ENCODE measurements at places on chromosomes 3 and 15.

- ATAC-seq, result no peak
Measured at GRCh38 chr15:31046759-31047359, 54.7 kb downstream of the TRPM1 start.

DNA sequence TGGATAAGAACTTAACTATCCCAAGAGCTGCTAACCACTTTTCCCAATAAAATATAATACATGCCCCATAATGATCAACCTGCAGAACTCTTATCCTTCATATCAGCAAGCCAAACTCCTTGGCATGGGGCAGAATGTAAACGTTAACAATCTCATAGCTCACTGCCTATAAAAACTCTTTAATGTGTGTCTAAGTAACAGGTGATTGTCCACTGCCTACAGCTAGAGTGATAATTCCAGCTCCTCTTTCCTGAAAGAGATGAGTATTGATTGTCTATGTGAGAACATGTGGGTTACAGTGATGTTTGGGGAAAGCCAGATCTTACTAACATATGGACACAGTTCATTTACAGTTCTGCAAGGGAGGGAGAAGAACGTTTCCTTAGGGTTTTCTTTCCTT lies 11.3 kb upstream of the GLCE start:
- ATAC-seq, result no peak

GRCh38 chr3:133103706-133104105 lies 65.5 kb downstream of the TMEM108 start:
- no peak for ATAC-seq

GRCh38 chr3:11050666-11051323 lies 58.2 kb downstream of the SLC6A1 start:
- ATAC-seq, result no peak

DNA sequence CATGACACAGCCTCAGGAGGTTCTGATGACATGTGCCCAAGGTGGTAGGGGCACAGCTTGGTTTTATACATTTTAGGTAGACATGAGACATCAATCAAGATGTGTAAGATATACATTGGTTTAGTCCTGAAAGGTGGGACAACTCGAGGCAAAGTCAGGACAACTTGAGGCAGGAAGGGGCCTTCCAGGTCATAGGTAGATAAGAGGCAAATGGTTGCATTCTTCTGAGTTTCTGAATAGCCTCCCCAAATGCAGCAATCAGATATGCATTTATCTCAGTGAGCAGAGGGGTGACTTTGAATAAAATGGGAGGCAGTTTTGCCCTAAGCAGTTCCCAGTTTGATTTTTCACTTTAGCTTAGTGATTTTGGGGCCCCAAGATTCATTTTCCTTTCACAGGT lies 91.6 kb downstream of the CHCHD4 start:
- no peak for ATAC-seq

DNA sequence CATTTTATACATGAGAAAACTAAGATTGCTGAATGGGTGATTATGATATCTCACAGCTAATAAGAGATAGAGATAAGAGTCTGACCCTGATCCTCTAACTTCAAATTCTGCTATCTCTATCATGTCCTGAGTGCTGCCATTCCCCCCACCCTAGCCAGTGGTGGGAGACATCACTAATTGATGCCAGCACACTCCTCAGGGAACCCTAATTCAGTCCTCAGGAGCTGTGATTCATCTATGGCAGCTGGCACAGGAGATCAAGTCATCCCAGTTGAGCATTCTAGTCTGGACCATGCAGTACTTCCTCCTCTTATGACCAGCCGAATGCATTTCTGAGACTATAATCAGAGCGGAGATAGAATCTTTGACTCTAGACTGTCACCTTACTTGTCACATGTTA lies 71.9 kb downstream of the SYNM start:
- no peak for ATAC-seq

GRCh38 chr3:134852132-134852531 lies 57.1 kb downstream of the EPHB1 start:
- no peak for ATAC-seq

DNA sequence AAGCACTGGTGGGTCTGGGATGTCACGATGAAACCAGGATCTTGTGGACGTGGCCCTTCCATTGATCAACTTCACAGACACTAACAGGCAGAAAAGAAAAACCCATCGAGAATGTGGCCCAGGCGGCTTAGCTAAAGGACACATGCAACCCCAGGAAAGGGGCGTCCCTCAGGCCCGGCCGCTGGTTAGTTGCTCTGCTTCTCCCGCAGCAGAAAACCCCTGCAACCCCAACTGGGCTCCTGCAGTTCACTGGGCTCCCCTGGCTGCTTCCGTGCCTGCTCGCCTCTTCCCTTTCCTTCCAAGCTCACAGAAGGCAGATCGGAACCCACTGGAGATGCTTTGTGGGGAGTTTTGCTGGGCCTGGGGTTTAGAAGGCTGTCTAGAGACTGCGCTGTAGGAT lies 1.1 kb downstream of the GASK1A start:
- ATAC-seq, result no peak

DNA sequence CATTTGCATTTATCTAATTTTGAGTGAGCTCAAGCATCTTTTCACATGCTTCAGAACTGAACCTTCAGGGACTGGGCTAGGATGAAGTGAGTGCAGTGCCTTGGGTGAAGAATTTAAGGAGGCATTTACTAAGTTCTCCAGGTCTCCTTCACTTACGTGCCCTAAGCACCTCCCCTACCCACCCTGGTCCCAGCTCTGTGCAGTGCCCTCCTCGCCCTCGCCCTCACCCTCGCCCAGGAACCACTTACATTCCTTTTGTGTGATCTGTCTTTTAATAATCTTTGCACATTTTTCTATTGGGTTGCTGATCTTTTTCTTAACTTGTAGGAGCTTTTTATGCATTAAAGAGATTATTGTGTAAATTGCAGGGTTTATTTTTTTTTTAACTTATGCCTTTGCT lies 322.6 kb downstream of the THSD4 start:
- no peak for ATAC-seq

DNA sequence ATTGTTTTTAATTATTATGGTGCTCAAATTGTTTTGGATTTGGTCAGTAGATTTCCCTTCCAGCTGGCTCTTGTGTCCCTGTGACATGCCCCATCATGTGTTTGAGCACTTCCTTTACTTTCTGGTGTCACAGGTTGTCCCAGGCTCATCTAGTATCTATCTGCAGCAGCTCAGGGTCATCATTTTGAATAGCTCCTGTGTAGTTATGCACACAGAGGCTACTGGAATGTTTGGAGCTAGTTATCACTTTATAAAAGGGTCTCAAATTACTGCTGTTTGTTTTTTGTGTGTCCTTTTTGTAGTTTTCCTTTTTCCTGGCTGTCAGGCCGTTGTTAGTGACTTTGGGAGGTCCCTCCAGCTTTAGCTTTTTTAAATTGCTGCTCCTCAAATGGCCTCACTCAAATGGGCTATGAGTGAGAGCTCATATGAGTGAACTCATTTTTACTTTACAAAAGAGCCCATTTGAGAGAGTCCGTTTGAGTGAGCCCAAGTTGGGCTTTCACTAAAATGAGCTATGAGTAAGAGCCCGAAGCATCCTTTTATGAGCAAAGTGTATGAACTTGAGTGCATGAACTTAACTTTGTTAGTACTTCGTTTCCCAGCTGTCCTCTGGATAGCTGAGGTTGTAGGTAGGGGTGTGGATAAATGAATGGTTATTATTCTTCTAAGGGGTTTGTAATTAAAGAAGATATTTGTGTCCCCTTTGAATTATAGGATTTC lies 43.8 kb downstream of the SQOR start:
- ATAC-seq, result no peak

DNA sequence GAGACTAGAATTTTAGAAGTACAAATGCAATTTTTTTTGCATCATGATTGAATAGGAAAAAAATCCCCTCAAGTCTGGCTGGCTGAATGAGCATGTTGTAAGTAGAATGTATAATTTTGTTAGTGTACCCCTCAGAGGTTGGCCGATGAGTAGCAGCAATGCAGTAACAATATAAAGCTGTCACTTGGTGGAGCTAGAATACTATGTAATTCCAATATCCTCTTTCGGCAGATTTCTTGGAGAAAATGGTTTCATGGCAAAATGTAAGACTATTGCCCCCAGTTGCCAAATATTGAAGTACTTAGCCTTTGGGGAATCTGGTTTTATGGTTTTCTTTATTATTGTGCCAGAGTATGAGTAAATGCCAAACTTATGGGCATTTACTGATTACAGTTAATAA lies 39.8 kb upstream of the SGO1 start:
- no peak for ATAC-seq

DNA sequence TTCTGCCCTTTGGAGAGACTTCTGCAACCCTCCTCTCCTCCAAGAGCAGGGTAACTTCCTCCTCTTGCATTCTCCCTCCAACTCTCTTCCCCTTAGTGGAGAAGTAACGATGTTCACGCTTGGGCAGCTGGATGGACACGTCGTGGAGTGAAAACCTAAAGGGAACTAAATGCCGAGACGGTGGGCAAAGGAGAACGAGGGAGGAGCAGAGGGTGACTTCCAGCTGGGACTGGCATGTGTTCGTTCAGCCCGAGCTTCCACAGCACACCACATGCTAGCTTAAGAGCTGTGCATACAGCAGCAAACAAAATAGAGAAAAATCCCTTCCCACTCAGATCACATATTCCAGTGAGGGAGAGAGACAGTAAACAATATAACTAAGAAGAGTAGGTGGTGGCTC lies 179.8 kb downstream of the SLCO3A1 start:
- ATAC-seq, result no peak

- no peak for ATAC-seq
Measured at GRCh38 chr3:29416514-29416913, 135.6 kb downstream of the RBMS3 start.

- ATAC-seq, result no peak
Measured at GRCh38 chr3:184368116-184368515, 6.6 kb downstream of the POLR2H start.

DNA sequence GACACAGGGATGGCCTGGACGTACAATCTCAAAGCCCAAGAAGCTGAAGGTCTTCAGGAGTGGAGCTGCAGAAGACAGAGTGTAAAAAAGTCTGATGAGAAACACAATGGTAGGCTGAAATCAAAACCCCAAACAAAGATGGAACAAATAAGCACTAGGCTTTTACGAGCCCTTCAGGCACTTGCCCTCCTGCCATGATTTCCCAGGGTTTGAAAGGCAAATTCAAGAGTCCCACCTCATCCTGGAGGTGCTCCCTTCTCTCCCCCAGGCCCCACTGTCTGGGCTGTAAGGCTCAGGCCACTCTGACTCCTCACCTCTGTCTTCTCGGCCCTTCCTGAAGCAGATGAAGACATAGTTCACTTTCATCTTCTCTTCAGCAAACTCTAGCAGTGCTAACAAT lies 86.6 kb downstream of the RBPMS2 start:
- no peak for ATAC-seq

- no peak for ATAC-seq
Measured at GRCh38 chr3:117524890-117525289, 815.3 kb downstream of the TUSC7 start.

DNA sequence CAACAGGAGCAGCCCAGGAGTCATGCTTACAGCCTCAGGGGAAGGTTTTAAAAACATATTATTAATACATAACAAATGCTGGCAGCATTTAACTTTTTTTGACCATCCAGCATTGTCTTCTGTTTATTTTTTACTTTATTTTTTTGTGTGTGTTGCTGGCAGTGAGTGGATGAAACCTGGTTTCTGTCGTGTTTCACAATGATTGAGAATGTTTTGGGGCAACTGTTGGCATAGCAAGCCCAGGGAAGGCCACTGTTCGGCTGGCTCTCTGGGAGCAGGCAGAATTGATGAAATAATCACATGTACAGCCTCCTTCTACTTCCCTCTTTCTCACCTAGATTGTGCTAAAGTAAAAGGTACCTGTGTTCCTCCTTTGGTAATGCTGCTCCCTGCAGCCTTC lies 190.2 kb downstream of the NR1D2 start:
- ATAC-seq, result no peak

- no peak for ATAC-seq
Measured at GRCh38 chr3:102745881-102746280, 311.1 kb downstream of the ZPLD1 start.

DNA sequence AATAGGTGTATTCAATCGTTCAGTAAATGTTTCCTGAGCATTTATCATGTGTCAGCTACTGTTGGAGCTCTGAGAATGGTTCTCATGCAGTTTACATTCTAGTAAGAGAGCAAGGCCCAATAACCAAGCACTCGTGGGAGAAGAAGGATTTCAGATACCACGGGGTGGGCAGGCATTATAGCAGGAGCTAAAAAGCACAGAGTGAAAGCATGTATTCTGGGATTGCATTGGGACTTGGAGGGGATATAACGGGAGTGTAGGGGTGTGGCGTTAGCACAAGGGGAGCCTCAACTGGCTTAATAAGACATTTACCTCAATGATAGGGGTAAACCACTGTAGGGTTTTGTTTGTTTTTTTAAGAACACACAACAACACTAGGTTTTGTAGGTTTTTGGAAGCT lies 1.6 kb upstream of the SIAH2 start:
- ATAC-seq, result no peak

DNA sequence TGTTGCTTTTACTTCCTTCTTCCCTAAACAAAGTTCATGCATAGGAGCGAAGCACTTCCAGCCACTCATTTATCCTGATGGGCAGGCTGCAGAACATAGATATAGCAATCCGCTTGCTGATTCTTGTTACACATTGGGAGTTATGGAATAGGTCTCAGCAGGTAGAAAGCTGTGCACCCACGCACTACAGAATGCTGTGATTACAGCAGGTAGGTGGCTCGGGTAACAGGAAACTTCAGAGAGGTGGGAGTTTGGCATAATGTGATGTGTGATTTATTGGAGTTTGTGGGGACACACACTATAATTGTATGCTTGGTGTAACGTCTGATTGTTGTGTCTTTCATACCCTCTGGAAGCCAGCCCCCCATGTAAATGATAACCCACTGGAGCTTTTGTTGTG lies 99.2 kb upstream of the MEIS2 start:
- no peak for ATAC-seq

- ATAC-seq, result no peak
Measured at GRCh38 chr3:63800097-63800496, 19.0 kb upstream of the C3orf49 start.

DNA sequence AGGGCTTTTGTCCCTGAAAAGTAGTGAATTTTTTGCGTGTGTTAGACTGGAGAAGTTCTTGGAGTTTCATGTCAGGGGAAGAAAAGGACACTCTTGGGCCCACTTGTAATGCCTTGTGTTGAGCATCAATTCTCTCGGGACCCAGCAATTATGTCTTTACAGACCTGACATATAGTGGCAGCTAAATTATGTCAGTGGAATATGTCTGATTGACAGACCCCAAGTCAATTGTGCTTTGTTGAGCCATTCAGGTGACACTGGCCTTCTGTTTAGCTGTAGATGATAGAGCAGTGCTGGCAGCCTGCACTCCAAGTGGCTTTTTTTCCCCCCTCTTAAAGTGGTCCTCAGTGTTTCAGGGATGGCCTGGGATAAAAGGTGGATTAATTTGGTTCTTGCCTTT lies 112.1 kb upstream of the AGBL1 start:
- no peak for ATAC-seq
